HL-60 (cell line): ENCODE measurements at places on chromosomes 3 and 15.

DNA sequence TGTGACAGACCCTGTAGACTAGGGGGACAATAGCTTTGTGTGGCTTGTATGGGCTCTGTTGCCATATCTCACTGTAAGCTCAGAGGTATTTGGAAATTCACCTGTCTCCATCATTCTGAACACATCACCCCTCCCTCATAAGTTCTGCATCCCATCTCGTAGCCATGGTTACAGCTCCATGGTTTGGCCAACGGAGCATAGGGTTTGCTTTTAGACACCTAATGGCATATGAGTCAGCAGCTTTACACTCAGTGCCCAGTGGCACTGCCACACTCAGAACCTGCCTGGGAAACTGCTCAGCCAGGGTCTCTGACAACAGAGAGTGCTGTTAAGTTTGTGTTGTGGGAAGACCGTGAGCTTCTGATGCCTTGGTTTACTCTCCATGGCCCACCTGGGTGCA lies 67.3 kb downstream of the CCK start:
- DNase-seq, result no peak

DNA sequence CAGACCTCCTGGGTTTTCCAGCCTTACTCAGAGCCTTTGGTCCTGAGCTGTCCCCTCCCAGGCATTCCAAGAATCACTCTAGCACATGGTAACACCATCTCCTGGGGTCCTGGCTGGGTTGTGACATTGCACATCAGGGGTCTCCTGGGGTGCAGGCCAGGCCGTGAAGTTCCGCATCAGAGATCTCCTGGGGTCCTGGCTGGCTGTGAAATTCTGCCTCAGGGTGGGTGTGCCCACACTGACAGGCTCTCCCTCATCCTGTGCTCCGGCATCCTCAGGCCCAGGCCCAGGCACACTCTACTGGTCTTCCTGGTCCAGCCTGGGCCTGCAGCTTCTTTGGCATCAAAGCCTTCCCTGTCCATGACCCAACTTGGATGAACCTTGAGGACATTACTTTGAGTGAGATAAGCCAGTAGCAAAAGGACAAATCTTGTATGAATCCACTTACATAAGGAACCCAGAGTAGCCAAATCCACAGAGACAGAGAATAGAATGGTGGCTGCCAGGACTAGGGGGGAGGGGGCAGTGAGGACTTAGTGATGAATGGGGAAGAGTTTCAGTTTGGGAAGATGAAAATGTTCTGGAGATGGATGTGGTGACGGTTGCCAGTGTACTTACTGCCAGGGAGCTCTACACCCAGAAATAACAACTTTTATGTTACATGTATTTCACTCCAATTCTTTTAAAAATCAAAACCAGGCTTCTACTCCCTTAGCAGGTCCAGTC lies 49.1 kb upstream of the KLF13 start:
- DNase-seq, result no peak

DNA sequence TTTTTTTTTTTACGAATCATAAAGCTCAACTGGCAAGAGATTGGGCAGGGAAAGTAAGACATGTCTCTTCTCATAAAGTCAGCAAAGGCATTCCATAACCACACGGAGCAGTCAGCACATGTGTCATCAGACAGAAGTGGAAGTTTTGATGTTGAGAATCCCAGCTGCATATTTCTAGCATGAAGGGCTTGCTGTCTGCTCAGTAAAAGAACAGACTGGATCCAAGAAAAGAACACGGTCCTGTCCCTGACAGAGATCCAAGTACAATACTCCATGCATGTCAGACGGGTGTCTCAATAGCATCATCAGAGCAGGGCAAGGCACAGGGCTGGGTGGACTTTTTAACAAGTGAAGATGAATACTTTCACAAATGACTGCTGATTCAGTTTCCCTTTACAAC lies 38.2 kb downstream of the ABI3BP start:
- no peak for DNase-seq

- DNase-seq, result no peak
Measured at GRCh38 chr3:2837239-2837638, 272.9 kb downstream of the IL5RA start.

DNA sequence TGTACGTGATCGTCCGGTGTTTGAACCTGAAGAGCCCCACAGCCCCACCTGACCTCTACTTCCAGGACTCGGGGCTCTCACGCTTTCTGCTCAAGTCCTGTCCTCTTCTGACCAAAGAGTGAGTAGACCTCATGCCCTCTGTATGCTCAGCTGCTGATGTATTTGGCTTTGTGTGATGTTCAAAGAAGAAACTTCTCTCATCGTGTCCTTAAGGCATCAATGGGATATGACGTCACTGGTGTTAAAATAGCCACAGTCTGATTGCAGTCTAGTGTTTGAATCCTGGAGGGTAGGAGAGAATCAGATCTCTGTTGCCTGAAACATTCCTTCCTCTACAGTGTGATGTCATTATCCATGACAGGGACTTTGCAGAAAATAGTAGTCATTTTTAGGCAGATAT lies 28.1 kb downstream of the ABHD2 start:
- no peak for DNase-seq

DNA sequence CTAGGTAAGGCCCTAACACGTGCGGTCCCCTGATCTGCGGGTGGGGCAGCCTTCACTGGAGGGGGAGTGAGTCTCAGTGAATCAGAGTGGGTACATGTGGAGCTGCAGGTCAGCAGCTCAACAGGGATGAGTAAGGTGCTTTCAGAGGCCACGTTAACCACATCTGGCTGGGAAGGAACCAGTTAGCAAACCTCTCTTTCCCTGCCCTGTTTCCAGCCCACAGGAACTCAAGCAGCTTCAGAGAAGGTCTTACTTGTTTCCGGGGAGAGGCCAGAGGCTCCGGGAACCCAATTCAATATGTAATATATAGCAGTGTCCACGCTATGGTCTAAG lies 175.3 kb downstream of the XXYLT1 start:
- no peak for DNase-seq

GRCh38 chr3:38563070-38563885 lies 67.1 kb downstream of the EXOG start:
- DNase-seq, result no peak

- no peak for DNase-seq
Measured at GRCh38 chr3:98812851-98813374, 49.8 kb downstream of the ST3GAL6 start.

GRCh38 chr15:43276563-43277200 lies 10.0 kb upstream of the TGM5 start:
- DNase-seq, result no peak

DNA sequence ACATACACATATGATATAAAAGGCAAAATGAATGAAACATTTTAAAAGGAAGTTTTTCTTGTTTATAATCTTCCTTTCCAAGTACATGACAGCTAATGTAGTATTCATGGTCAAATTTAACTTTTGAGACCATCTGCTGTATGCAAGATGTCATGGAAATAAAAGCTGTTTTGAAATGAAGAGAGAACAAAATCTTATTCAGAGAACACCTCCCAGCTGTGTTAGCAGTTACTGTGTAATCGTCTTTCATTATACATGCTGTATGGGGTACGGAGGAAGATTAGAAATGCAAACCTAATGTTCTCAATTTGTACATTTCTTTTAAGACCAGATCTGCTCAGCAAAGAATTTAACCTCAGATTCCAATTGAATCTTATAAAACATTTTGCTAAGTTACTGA lies 1182.3 kb downstream of the OTOL1 start:
- DNase-seq, result no peak

DNA sequence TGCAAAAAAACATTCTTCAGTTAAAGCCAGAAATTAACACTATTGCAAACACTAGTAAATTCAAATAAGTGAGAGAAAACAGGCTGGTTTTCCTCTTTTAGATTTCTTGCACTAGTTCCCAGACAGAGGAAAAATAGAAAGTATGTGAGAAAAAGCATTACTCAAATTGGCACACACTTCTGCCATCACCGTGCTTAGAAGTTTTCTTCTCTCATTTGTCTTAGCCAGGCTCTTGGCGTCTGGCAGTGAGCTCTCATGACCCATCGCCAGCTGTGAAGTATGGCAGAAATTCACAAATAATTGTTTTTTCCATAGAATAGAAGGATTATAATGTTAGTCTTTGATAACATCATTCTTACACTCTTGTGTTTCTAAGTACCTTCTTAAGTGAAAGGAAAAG lies 515.9 kb downstream of the GBE1 start:
- no peak for DNase-seq

DNA sequence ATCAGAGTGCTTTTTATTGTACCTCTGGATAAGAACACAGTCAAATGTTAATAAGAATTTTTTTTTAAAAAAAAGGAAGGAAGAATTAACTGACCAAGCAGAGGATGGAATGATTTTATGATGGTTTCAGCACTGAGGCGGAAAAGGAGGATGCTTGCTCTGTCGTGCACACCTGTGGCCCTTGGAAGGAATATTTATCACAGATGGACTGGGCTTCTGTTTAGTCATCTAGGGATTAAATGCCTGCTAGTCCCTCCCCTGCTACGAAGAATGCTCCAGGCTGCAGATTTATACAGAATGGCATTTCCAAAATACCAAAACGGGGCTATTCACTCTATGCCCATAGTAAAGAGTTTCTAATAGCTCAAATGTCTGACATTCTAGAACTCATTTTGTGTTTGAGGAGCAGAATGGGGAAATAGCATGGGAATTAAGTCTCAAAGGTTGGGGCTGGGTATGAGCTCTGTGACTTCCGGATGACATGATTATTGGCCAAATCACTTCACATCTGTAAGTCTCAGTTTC lies 92.8 kb upstream of the BCL6 start:
- DNase-seq, result no peak
